ENCODE measurements at places on chromosomes 11 and 22.

- no peak for DNase-seq
Observed at GRCh38 chr22:47452184-47452583, 689.7 kb downstream of the TBC1D22A start.

DNA sequence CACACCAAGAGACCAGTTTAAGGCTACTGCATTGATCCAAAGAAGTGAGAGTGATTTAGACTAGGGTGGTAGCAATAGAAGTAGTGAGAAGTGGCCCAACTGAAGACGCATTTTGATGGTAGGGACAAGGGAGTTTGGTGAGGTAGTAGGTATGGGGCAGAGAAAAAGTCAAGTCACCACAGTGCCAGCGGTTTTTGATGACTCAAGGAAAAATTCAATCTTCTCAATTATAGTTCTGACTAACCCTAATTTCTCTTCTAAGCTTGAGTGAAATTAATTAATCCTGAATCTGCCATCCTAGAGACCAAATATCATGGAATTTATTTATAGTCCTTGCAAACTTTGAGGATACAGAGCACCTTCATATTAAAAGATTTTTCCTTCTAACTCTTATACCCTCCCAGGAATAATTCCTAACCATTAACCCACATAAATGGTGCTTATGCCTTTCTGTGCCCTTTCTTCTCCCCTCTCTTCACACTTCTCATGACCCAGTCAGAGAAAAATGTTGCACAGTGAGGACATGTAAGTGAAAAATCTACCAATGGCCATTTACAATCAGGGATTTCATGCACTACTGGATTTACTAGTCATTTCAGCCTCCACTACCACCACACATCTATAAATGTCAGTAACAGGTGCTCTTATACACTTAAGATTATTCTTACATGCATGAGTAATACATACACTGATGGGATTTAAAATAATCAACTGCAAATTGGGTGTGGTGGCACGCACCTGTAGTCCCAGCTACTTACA, 45.9 kb upstream of the ARHGAP32 start:
- no peak for DNase-seq

- DNase-seq, result no peak
Observed at GRCh38 chr11:86115542-86116385, 46.9 kb upstream of the PICALM start.

DNA sequence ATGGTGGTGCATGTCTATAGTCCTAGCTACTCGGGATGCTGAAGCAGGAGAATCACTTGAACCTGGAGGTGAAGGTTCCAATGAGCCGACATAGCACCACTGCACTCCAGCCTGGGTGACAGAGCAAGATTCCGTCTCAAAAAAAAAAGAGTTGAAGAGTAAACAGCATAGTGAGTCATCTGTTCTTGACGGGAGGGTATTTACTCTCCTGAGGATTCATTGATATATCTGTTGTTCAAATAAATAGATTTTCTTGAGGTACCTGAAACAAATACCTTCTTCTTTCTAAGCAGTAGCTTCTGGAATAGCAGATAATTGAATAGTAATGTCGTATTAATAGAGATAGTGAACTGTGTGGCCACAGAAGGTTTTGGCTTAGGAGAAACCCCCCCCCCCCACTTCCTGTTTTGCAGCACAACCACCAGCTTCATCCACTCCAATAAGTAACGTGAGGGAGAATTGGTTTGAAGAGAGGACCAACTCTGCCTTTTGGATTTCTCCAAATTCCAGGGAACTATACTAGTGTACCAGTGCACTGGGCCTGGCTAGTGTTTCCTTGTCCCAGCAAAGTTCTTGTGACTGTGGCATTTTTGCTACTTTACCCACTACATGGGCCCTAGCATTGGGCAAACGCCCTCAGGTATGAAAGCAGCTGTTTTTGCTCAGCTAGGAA, 90.0 kb downstream of the PRMT3 start:
- DNase-seq, result no peak

GRCh38 chr11:68962527-68963250, 18.1 kb downstream of the MRGPRD start:
- no peak for DNase-seq

DNA sequence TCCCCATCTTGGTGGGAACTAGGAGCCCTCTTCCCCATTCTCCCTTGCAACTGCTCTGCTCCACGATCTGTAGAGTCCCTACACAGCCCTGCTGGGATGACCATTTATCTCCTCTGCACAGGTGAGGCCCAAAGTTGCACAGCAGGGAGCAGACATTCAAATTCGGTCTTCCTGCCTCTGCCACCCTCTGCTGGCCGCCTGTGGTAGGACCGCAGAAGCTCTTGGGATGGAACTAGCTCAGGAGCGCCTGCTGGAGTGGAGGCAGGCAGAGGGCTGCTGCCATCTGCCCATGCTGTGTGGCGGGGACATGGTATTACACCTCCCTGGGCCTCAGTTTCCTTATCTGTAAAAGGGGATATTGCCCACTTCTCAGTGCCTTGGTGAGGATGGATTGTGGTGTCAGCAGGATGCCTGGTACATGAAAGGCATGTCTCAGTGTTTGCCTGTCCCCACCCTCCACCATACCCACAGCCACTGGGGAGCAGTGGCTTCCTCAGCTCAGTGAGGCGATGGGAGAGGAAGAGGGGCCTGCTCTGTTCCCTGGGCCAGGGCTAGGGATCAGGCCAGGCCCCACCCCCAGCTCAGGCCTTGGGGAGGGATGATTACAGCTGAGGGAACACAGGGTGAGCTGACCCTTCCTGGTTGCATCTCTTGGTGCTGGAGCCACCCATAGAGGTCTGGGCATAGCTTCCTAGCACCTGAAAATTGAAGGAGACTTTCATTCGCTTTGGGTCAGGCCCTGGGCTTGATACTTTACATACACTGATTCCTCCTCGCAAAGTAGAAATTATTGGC, 11.3 kb upstream of the OMP start:
- DNase-seq, result peak; percentile 21

DNA sequence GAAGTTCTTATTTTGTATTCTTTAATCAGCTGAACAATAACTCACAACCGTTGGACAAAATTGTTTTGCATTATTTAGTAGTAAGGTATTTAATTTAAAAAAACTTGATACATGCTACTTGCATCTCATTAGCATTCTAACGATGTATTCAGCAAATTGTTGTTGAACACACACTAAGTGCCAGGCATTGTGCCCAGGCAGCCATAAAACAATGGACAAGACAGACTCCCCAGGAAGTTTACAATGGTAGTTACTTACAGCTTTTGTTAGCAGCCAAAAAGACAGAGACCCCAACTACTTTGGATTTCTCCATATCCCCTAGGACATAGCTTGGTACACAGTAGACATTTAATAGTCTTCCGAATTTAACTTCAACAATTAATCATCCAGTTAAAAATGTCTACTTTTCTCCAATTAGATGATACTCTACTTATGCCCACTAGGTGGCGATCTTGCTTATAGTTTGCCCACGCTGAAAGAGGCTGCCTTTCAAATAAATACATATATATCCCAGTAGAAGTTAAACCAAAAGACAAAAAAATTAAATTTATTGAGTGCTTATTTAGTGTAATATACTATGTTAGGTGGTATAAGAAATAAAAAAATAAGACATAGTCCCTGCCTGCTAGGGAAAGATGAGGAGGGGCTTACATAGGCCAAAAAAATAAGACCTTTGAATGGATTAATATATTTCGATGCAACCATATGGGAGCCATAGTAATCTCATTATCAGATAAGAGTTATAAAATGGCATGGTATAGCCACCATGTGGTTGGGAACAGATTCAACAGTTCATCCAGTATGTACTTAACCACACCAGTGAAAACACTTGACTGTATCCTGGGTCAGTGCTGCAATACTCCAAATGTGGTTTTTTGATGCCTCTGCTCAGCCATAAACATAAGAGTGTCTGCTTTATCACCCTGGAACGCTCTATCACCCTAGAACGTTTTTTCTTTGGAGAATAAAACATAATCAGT, 2.0 kb upstream of the FJX1 start:
- DNase-seq, result peak; percentile 42

GRCh38 chr11:75056814-75057213, 39.9 kb downstream of the OR2AT4 start:
- no peak for DNase-seq

GRCh38 chr11:35087648-35088047, 51.3 kb upstream of the CD44 start:
- no peak for DNase-seq
